ENCODE measurements at places on chromosomes 11 and 22. TPM values are rescaled to one million over a fixed set of nuclear protein-coding genes. Genes with fewer than 3 reads are reported as not detected.

The TTLL12 gene
- 11.4 TPM for total RNA-seq

DNA sequence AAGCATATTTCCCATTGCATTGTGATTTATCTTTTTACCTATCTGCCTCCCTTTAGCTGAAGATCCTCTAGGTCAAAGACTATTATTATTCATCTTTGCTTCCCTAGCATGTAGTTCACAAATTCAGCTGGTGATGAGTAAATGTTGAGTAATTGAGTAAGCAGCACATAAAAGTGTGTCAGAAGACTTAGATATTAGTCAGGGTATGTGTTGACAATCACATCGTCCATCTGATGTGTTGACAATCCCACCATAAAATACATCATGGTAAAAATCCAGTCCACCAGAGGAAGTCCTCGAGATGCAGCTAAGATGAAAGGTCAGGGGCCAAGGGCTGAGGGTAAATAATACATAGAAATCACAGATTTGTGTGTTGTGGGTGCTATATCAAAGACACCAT lies 22.9 kb upstream of the ABTB2 start:
- no peaks in the 10 kb centered on the region for H3K36me3 ChIP-seq
- H3K4me3 ChIP-seq, result no peak overlapping the region
- no peak overlapping the region for H3K27ac ChIP-seq
- no peaks in the 10 kb centered on the region for H3K4me1 ChIP-seq
- no peak for DNase-seq

The C11orf87 gene
- not detected for total RNA-seq

The KRTAP5-7 gene
- total RNA-seq, result not detected

DNA sequence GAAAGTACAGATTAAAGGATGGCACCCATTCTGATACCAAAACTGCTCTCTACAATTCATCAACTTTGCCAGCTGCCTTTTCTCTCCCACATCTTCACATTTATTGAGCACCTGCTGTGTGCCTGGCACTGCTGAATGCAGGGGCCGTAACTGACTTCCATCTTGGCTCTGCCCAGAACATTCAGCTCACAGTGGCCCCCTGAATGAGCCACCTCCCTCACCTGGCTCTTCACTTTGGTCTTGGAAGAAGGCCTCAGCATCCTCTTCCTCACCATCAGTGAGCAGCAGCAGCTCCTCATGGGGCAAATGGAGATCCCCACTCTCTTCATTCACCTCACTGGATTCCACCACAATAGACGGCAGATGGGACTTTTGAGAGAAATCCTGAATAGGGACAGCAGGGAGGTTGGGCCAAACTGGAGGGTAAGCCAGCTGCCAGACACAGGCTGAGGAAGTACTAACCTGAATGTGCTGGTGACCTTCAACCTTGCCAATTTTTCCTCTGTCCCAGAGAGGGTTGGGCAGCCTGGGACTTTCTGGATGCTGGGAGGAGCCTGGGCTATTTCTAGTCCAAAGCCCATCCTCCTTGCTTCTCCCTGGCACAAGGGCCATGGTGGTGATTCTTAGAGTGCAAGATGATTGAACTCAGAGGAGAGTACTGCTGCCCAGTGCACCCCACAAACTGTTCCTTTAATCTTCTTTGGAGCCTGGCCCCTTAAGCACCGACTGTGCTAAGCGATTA lies 1.9 kb upstream of the UQCC3 start:
- peaks cover 12% of the 10 kb centered on the region for H3K36me3 ChIP-seq
- no peak overlapping the region for H3K27ac ChIP-seq
- DNase-seq, result no peak
- H3K27me3 ChIP-seq, result no peaks in the 10 kb centered on the region
- H3K4me3 ChIP-seq, result no peak overlapping the region
- peaks cover 46% of the 10 kb centered on the region for H3K4me1 ChIP-seq
